NCI-H226 (cell line): ENCODE measurements at places on chromosomes 4 and X.

DNA sequence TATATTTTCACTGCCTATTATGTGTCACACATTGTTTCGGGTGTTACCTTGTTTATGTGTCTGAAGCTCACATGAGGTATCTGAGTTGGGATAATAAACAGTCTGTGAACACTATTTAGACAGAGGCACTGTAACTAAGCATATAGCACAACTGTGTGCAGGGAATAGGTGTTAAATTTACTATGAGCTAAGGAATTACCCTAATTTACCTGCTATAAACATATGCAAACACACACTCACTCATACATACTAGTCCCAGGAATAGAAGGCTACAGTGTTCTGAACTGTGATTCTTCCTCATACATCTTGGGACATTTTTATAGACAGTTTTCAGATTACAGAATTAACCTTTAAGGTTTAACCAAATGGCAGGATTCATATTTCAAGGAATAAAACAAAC, 127.6 kb upstream of the SPANXN4 start:
- no peak for DNase-seq

GRCh38 chr4:121811122-121811521, 10.0 kb downstream of the EXOSC9 start:
- DNase-seq, result no peak

- DNase-seq, result no peak
Observed at GRCh38 chrX:136019226-136019625, 34.0 kb downstream of the SLC9A6 start.

- peak; percentile 8 for DNase-seq
Observed at GRCh38 chr4:48904541-48905142, 1.9 kb downstream of the OCIAD2 start.

DNA sequence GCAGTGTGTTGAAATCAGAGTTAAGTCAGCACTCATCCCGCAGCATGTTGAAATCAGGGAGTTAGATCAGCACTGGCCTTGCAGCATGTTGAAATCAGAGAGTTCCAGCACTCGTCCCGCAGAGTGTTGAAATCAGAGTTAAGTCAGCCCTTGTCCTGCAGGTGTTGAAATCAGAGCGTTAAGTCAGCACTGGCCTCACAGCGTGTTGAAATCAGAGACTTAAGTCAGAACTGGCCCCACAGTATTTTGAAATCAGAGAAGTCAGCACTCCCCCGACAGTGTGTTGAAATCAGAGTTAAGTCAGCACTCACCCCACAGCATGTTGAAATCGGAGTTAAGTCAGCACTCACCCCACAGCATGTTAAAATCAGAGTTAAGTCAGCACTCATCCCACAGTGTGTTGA, 10.9 kb upstream of the UVSSA start:
- peak; percentile 13 for DNase-seq

DNA sequence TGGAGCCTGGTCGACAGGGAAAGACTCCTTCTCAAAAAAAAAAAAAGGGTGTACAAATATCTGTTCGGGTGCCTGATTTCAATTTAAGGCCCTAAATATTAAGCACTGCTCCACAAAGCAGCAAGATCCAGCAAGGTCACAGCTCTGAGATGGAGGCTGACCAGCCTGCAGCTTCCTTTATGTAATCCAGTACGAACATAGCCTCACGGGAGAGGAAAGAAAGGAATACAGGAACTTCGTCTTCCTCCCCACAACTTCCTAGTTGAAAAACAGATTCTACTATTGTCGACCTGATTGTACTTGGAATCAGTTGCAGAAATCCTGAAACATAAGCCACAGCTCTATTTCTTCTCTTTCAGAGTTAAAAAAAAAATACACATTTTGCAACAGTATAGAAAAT, 53.5 kb upstream of the TBC1D9 start:
- no peak for DNase-seq

GRCh38 chr4:107682306-107682705, 37.7 kb downstream of the PAPSS1 start:
- no peak for DNase-seq

DNA sequence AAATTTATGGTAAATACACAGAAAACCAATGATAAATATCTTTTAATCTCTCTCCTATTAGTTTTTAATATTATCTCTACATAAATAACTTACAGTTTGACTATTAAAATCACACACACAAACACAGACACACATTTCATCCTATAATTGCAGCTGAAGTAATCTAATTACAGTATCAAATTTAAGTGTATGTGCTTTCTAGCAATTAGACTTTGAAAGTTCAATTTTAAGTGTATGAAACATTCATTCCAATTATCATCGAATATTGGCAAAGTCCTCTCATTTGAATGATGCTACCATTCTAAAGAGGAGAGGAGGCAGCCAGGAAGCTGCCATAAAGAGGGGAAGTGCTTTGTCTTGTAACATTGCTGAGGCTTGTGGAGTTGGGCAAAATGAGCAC, 221.2 kb upstream of the PABPC4L start:
- DNase-seq, result no peak

DNA sequence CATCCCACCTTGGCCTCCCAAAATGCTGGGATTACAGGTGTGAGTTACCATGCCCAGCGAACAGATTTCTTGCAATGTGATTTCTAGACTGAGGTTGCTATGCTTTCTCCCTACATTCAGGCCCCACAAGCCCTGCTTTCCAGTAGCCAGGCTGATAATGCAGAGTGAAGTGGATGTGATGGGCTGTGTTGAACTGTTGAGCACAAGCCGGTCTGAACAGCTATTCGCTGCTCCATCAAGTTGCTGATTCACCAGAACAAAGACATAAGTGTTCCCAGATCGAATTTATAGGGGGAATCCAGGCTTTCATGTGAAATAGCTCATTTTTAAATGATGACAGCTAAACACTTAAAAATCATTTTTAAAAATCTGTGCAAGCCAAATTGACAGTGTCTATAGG, 8.0 kb downstream of the NIPAL1 start:
- no peak for DNase-seq

- no peak for DNase-seq
Observed at GRCh38 chr4:133149932-133150471, 908 bp downstream of the PCDH10 start.

DNA sequence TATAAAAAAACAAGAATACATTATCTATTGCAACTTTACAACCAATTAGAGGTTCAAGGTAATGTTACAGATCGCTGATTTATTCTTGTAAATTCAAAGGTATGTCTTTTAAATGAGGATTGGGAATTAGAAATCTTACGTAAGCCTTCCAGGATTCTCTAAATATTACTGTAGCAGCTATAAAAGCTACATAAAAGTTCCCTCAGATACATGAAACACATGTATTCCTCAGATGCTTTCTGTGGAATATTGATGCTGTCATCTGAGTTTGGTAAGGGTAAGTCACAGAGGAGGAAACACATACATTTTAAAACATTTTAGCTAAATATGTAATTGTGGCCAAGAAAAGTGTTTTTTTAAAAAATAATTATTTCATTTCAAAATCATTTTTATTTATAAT, 3.4 kb downstream of the AFP start:
- DNase-seq, result no peak

DNA sequence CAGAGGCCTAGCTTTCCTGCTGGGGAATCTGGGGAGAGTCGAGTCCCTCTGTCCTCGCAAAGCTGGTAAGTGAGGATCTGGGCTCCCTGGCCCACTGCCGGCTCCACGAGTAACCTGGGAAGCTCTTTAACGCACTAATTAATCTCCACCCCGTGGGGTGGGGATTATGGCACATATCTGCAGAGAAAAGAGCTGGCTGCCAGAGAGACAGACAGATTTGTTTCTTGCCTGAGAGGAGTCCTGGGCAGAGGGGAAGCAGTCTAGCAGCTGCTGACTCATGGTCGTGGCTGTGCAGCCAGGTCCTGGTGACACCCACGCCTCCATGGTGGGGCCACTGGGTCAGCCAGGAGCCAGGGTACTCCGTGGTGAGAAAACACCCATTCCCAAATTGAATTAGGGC, 14.0 kb downstream of the SORCS2 start:
- DNase-seq, result peak; percentile 40

GRCh38 chr4:25702848-25703247, 47.2 kb downstream of the SLC34A2 start:
- peak; percentile 80 for DNase-seq

GRCh38 chrX:80423000-80423399, 2.8 kb downstream of the TENT5D start:
- DNase-seq, result no peak

- DNase-seq, result no peak
Observed at GRCh38 chr4:74768857-74769525, 25.3 kb downstream of the BTC start.

- peak; percentile 54 for DNase-seq
Observed at GRCh38 chr4:20203508-20203907, 48.2 kb upstream of the SLIT2 start.

DNA sequence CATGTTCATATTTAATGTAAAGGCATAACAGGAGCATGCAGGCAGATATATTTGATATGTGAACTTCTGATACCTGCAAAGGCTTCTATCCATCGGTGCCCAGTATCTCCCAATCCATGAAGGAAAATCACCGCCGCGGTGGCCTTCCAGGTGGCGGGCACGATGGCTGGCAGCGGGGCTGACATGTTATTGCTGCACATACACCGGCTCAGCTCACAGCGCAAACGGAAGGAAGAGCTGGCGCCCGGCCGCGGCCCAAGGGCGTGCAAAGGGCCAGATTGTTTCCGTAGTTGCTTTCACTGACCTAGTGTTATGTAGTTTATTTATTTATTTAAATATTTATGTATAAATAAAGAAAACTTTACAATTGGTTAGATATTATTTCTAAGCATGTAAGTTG, 322.7 kb upstream of the PITX2 start:
- DNase-seq, result no peak

DNA sequence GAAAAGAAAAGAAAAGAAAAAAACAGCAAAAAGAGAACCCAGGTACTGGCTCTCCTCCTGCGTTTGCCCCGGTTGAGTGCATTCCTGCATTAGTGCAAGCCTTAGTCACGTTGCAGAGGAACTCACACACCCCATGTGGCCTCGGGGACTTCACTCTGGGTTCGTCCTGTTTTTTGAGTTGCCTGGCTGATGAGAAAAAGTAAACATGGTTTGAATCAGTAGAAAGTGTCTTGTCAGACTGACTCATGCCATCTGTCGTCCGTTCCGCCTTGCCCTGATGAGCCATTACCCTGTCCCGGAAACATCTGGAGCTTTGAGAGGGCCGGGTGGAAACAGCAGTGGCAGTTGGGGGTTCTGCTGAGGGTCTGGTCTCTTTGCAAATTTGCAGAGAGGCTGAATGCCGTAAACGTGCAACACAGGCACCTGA, 16.3 kb downstream of the CD99 start:
- peak; percentile 20 for DNase-seq

- no peak for DNase-seq
Observed at GRCh38 chrX:134622813-134623185, 35.5 kb downstream of the PLAC1 start.

DNA sequence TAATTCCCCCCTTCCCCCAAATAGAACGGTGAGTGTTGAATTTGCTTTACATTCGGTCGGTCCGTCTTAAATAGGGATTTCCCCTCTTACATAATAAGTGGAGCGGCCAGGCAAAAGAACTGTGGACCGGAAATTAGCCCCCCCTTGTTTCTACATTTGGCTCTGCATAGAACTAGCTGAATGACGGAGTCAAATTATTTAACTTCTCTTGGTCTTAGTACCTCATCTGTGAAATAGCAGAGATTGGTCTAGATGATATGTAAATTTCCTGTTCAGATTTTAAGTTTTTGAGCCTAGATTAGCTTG, 1.3 kb downstream of the SPATA18 start:
- DNase-seq, result no peak

GRCh38 chr4:12144051-12144450, 715.4 kb upstream of the HS3ST1 start:
- DNase-seq, result no peak

DNA sequence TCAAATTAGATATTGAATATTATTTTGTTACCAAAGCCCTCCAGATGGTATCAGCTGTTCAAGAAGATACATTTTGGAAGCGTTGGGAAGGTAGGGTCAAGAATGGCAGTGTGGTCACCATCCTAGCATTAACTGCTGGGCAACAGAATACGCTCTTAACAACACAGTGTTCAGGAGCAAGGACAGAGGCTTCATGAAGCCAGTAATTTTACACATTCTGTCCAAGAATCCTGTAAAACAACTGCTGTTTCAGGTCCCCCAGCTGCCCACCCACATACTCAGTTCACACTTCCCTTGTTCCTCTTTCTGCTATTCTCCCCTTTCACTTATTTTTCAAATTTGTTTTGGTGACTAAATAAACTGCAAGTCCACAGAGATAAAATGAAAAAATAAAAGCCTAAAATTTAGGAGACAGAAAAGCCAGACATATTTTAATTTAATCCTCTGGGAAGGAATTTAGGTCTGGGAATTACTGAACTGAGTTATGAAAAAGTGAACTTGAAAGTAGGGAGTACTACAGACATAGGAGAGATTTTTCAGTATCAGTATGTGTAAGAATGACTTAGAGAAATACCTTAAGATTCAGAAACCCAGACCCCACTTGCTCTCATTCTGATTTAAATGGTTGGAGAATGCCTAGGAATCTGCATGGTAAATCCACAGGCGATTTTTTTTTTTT, 406.7 kb downstream of the MAPK10 start:
- DNase-seq, result no peak

- DNase-seq, result no peak
Observed at GRCh38 chr4:79267671-79268070, 58.2 kb downstream of the NAA11 start.

DNA sequence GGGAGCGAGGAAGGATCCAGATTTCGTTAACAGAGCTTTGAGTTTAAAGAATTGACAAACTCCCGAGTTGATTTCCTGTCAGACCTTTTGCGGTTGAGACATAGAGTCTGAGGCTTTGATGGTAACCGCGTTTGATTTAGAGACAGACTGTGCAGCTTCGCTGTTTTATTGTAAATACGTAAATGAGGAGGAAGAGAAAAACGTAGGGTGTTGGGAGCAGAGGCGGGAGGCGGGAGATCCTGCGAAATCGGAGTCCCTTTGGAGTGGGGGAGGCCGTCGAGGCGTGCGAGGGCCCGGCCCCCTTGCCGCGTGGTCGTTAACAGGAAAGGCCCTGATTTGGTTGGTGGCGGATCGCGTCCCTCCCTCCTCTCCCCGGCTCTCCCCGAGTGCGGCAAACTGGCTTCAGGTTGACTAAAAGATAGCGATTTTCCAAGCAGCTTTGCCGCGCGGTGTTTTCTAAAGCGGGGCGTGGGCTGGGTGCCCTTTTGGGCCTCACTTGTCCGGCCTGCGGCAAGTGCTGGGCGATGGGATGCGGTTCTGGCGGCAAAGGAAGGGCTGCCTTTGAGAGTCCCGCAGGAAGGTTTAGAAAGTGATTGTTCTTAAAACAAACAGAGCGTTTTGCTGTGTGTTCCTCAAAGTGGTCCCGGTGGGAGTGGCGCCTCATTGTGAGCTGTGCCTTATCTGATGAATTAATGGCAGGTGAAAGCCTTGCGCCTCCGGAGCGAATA, 857 bp downstream of the SCML1 start:
- DNase-seq, result no peak

- DNase-seq, result no peak
Observed at GRCh38 chr4:12978310-12978709, 505.8 kb downstream of the RAB28 start.

DNA sequence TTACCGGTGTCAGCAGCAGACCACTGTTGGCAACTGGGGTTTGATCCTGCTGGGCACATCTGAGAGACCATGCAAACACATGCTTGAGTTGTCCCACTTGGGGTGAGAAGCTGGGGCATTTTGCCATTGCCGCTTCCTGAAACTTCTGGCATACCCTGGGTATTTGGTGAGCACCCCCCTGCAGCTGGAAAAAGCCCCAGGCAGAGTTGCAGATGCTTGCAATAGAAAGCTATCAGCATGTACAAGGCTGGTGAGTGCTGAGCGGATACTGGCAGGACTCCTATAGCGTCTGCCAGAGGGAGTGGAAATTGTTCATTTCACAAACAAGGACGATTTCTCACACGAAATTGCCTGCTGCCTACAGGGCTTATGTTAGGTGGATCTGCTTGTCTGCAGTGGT, 32.3 kb downstream of the SUPT20HL1 start:
- no peak for DNase-seq
